ENCODE measurements at places on chromosomes 3 and 15.
A peak's percentile ranks its signal among the peaks of the same experiment; 100 is the strongest.

DNA sequence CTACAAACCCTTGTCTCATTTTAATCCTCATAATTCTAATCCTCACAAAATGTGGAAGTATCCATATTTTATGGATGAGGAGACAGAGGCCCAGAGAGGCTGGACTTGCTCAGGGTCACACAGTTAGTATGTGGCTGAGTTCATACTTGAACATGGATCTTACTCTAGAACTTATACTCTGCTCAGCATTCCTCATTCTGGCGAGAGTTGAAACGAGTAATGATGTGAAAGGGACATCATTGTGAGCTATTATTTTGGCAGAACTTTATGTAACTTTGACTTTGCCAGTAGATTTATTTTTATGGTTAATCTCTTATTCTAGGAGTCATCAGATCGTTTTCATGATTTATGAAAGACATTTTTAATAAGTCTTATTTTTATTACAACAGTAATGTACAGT is 17.5 kb downstream of the AKAP13 start:
- DNase-seq: no peak

DNA sequence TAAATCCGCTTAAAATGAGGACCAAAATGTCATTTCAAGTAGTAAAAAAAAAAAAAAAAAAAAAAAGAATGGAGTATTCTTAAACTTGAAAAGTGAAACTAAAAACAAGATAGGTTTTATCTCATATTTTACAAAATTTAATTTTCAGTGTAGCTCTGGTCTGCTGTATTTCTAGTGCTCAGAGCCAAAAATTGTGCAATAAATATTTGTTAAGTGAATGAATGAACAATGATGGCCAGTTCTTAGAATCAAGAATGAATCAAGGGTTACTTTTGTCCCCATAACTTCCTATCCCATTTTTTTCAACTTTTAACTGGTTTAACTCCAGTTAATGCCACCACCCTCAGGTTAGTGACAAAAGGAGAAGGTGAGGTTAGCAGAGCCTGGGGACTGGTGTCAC is 214.4 kb downstream of the ABHD5 start:
- DNase-seq: no peak

DNA sequence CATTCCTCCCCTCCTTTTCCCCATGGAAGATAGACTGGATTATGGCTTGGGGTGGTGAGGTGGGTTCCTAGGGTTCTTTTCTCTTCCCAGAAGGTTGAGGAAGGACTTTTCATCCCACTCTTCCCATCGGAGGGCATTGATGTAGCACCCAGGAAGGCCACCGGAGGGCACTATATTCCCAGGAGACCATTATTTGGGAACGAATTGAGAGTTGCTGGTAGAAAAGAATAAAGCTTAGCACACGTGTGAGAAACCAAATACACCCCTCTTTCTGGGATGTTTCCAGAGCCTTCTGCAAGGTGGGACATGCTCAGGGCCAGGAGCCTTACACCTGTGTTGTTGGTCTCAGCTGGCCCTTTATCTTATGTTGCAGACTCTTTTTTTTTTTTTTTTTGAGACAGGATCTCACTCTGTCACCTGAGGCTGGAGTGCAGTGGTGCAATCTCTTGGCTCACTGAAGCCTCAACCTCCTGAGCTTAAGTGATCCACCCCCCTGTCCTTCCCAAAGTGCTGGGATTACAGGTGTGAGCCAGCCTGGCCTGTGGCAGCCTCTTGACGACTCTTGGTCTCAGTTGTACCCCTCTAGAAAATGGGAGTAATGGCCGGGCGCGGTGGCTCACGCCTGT is 6.3 kb upstream of the CDC25A start:
- peak; percentile 25 for DNase-seq

DNA sequence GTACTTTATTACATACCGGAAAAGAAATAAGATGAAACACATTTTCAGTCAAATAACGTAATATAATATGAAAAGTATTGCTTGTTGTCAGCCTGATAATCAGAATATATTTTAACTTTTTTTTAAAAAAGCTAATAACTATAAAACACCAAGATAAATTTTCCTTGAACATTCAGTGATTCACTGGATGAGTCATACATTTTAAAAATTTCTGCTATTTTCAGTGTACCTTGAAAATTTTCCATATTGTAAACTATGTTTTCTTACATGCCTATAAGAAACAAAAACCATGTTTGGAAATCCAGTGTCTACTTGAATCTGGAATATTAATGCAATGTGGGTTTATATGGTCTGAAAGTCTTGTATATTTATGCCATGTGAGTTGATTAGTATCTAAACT is 36.3 kb upstream of the MEIS2 start:
- DNase-seq: no peak

DNA sequence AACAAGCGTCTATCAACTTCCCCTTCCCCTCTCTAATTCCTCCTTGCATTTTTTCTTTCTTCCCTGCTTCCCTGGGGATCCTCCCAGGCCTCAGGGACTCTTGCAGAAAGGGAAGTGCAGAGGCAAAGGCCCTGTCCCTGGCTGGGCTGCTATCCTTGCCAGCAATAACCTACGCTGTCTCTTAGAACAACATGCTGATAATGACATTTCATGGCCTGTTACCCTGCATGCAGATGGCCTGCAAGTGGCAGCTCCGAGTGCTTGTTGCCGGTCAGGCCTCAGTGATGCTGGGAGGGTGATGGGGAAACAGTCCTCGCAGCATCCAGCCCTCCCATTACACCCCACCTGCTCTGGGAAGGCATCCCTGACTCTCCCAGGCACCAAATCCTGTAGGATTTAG is 167.6 kb downstream of the RAB11A start:
- no peak for DNase-seq

GRCh38 chr15:41780266-41780665 is 6.0 kb downstream of the MAPKBP1 start:
- DNase-seq: no peak

DNA sequence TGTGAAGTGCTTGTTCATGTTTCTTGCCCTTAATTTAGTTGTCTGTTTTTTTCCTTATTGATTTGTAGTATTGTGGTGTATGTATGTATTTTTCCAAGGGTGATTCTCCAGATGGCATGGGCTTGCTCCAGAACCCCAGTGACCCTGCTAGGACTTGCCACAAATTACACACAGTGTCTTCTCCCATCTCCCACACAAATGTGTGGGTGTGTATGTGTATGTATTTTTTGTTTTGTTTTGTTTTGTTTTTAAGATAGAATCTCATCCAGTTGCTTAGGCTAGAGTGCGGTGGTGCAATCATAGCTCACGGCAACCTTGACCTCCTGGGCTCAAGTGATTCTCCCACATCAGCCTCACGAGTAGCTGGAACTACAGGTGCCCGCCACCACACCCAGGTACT is 36.2 kb upstream of the ARID3B start:
- DNase-seq: no peak

GRCh38 chr15:73370151-73370550 is 1.4 kb upstream of the HCN4 start:
- DNase-seq: no peak

GRCh38 chr15:29942143-29942542 is 119.9 kb upstream of the TJP1 start:
- peak; percentile 2 for DNase-seq

GRCh38 chr3:101976473-101976872 is 127.2 kb downstream of the NFKBIZ start:
- DNase-seq: peak; percentile 11

DNA sequence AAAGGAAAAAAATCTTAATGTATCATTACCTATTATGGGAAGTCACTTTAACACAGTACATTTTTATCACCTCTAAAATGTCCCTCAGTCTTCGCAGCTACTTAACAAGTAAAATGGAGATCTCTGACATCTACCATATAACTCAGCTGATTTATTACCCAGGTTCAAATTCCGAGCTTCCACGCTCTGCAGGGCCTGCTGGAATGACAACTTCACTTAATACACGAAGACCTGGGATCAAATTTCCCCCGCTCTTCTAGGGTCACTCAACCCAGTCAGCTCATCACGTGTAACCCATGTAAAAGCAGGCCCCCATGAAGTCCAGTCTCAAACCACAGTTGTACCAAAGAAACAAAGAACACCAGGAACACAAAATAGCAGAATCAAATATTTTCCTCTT is 44.2 kb upstream of the ACP3 start:
- no peak for DNase-seq

DNA sequence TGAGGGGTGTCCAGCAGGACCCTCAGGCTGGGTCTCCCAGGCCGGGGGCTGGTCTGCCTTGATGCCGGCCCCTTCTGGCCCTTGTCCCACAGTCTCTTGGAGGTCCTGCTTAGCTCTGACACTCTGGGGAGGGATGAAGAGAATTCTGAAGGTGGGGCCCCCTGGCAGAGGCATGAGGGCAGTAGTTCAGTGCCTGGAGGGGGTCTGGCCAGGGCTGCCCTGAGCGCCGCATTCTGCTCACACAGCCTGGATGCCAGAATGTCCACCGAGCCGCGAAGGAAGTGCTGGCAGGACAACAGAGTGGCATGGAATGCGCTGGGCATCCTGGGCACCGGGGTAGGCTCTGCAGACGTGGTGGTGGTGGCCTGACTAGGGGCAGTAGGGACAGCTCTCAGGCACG is 55.5 kb downstream of the SMAD6 start:
- DNase-seq: no peak

- no peak for DNase-seq
These were observed 5.1 kb upstream of the SLC22A13 start for GRCh38 chr3:38260474-38260873.

DNA sequence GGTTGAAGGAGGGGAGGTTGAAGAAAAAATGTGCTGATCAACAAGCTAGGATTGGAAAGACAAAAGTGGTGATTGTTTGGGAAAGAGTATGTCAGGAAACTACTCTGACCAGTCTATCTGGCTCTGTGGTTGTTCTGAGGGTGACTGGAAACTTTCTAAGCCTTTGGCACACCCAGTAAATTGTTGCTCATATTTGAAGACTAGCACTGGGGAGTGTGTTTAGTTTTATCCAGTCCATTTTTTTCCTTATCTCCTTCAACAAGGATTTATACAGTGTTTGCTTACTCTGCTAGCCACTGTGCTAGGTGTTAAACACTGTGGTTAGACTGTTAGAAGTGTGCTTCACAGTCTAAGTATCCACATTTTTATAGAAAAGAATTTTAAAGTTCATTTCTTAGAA is 28.8 kb downstream of the PPM1L start:
- no peak for DNase-seq

DNA sequence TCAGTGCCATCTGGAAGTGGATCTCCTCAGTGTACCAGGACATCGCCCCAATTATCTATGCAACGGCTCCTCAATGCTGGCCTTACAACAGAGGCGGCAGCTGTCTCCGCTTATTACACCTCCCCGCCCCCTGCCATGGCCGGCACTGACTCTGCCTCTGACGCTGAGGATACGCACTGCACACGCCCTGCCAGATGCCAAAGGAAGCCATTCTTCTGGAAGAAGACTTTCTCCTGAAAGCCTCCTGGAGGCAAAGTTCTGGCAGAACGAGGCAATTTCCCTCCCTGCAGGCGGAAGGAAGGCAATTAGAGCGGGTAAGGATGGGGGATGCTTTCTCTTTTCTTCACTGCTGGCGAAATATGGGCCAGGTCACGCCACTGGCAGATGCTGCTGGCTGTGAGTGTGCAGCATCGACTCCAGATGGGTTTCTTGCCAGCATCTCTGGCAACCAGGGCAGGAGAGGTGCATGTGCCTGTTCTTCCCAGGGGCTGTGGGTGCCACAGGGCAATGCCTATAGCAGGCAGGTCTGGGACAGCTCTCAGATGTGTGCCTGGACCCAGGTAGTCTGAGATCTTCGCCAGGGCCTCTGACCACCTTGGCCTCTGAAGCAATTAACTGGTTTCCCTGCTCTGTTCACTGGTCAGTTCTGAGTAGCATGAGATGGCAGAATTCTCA is 62.2 kb upstream of the MRPS22 start:
- no peak for DNase-seq

DNA sequence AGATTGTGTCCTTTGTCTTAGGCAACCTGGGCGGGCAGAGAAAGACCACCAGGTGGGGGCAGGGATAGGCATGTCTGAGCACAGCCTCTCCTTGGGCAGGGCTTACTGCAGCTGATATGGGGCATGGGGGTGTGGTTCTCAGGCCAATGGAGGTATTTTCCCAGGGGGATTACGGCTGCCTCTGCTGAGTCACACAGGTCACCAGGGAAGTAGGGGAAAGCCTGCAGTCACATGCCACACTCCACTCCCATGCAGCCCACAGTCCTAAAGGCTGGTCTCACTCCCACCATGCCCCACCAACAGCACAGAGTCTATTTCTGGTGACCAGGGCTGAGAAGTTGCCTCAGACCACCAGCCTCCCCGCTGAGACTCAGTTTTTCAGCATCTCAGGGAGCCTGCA is 466.4 kb downstream of the DIPK2A start:
- DNase-seq: no peak

DNA sequence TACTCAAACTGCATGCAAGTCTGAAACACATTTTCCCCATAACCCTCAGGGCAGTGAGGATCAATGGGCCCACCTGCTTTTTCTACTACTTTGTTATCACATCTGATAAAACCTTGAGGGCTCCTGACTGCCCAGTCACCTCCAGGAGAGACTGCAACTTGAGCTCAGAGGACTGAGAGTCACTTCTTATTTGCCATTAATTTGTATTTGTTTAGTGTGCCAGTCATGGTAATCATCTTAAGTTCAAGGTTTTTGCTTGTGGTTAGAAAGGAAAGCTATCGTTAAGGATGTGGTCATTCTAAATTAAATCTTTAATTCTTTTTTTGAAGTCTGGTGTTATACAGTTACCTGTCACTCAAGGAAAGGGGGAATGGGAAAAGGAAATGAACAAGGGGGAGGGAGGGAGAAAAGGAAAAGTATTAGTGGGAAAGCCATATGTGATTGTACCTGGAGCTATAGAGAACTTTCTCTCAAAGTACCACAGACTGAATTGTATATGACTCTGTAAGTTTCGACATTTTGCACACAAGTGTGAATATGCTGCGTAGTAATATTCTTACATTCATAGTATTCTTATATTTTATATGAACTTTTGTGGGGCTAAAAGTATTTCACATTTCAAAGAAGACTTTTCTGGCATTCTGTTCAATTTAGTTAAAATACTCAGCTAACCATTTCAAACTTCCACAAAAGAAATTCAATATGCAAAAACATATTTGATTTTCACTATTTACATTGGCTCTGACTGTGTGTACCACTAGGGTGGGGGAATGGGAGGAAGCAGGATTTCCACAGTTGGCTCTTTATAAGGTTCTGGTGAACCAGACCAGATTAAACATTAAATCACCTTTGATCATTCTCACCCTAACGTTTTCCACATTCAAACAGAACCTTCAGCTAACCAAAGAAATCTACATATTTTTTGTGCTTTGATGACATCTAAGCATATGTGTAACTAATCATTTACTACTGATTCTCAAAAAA is 166.5 kb upstream of the ATP11B start:
- DNase-seq: peak; percentile 4

DNA sequence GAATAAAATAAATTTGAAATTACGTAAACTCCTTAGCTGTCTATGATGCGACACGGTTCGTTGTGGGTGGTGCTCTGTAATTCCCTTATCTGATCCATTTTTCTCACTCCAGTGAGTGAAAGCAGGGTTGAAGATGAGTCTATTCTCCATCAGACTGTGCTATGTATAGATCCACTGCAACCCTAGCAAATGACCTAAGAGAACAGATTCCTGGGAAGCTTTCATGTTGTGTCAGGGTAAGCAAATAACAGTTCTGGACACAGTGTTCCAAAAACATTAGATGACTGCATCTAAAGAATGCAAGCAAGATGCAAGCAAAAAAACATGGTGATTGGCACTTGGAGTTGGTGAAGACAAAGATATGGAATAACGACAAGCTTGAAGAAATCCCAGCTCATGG is 239.3 kb downstream of the SLC9A9 start:
- no peak for DNase-seq
